ENCODE measurements at places on chromosomes 7 and 10. TPM values are rescaled to one million over a fixed set of nuclear protein-coding genes. Genes with fewer than 3 reads are reported as not detected.
A peak's percentile ranks its signal among the peaks of the same experiment; 100 is the strongest.

- DNase-seq: peak; percentile 88
Measured at GRCh38 chr7:154928136-154929005, 74.6 kb downstream of the PAXIP1 start.

GRCh38 chr10:24503461-24504320 is 220.0 kb downstream of the ARHGAP21 start:
- no peak for DNase-seq

- DNase-seq: no peak
Measured at GRCh38 chr7:96198047-96198636, 123.8 kb downstream of the SLC25A13 start.

The ZNF786 gene
- total RNA-seq: 14.8 TPM

DNA sequence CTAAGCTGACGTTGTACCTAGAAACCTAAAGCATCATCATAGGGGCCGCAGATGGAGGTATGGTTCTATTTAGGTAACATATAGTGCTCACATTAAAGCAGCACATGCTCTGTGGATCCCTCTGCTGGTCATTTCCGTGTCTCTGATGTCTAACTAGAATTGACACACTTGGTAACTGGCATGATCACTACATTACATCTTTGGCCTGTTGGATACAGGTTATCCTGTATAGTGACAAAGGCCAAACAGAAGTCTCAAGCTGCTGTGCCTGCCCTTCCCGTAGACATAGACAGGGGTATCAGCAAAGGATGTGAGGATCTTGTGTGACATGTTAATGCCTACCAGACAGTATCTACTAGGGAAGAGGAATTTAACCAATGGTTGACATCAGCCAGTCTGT is 51.2 kb downstream of the KIF5B start:
- DNase-seq: no peak

The SCIN gene
- total RNA-seq: 3.1 TPM

The CYP2C9 gene
- total RNA-seq: 1.4 TPM

DNA sequence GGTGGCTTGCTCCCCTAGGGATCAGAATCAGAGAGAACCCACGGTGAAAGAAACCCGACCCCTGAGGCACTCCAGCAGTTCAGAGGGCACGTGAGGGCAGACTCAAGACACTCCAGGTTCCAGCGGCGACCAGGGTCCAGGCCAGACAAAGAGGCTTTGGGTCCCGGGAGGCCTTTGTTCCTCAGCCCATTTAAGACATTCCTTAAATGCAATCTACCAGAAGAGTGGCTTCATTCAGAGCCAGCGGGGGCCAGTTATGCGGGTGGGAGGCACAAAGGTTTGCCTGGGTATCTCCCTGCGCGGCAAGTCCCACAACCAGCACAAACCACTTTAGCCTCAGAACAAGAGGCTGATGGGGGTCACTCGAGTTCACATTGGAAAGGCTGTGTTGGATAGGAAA is 53.6 kb downstream of the AFAP1L2 start:
- DNase-seq: no peak

- DNase-seq: no peak
Measured at GRCh38 chr10:77052593-77052992, 585.0 kb downstream of the KCNMA1 start.

- DNase-seq: peak; percentile 85
Measured at GRCh38 chr7:143388491-143389101, 7.5 kb downstream of the ZYX start.
